ENCODE measurements at places on chromosomes 12 and 14. TPM values are rescaled to one million over a fixed set of nuclear protein-coding genes. Genes with fewer than 3 reads are reported as not detected.

Gene APPL2
- total RNA-seq: 45.8 TPM

Gene HOXC10
- total RNA-seq: 0.71 TPM

Gene ANO6
- total RNA-seq: 28.8 TPM

Gene FOXG1
- not detected for total RNA-seq

DNA sequence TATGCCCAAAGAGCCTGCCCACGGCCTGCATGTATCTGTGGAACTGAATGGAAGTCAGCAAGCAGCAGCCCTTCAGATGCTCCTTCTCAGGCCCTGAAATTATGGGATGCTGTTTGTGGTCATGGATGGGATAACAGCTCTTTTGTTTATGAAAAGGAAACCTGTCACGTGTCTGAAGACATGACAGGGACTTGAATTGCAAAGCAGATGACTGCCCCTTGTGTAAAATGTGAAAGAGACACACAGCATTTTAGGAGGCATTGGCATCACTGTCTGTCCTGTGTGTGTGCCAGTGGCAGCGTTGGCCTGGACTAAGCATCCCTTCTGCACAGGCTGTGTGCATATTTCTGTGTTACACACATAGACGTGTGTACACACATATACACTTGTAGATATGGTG lies 192.1 kb downstream of the VRK1 start:
- DNase-seq: no peak

GRCh38 chr14:50999726-51000125 lies 55.4 kb upstream of the PYGL start:
- no peak for DNase-seq

DNA sequence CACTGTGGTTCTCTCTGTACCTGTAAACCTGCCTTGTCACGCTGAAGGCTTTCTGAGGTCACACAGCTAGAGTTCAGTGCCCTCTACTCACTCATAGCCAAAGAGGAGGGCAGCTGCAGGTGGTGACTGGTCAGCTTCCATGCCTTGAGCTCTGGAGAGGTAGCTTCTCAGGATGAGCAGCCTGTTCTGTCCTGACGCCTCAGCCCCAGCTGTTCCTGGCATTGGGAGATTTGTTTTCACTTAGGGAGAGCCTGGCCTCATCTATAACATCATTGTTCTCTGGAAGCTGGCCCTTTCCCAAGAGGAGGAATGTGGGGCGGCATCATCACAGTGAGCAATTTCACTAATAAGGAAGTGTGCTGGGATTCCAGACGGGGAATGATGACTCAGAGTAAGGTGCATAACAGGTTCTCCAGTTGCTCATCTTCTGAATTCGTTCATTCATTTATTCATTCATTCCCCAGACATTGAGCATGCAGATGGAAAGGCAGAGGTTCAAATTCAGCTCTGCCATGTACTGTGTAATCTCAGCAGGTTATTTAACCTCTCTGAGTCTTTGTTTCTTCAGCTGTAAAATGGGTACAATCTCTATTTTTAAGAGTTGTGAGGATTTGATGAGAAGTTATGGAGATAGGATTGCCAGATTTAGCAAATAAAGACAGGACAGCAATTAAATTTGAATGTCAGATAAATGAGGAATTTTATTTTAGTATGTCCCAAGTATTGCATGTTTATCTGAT lies 255.8 kb upstream of the CRY1 start:
- peak; percentile 83 for DNase-seq

GRCh38 chr12:27657296-27657695 lies 39.0 kb upstream of the REP15 start:
- DNase-seq: no peak

DNA sequence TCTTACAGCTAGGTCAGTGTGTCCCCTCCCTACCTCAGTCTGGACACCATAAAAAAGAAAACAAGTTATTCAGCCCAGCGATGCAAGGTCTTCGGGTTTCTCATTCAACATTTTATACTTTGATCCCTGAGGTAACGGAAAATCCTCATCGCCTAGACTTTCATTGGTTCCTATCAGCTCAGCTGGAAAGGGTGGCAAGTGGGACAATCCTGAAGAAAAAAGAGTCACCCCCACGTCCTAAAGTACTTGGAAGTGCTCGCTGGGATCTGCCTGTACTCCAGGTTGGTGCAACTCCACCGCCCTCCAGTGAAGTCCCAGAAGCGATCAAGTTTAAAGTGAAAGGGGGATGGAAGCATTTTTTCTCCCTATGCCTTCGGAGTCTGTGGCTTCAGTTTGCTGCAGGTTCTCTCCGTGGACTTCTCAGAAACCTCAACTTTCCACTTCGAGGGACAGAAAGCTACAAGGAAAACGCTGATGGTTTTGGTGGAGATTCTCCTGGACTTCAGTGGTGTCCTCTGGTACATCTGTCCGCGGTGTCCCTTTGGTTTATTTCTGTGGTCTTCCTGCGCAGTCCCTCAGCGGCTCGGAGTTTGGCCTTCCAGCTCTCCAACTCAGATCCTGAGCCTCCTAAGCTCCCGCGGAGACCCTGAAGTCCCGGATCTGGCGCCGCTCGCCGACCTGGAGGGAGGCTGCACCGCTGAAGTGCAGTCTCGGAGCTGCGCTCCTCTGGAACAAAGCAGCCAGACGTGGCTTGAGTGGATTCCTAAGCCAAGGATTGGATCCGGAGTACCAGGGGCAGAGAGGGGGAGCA lies 1.8 kb upstream of the LRFN5 start:
- no peak for DNase-seq

GRCh38 chr14:32102152-32102787 lies 25.2 kb downstream of the ARHGAP5 start:
- DNase-seq: no peak

GRCh38 chr12:53099071-53099882 lies 1.8 kb downstream of the IGFBP6 start:
- peak; percentile 87 for DNase-seq

- no peak for DNase-seq
These were observed 46.7 kb downstream of the GXYLT1 start for GRCh38 chr12:42097971-42098370.

DNA sequence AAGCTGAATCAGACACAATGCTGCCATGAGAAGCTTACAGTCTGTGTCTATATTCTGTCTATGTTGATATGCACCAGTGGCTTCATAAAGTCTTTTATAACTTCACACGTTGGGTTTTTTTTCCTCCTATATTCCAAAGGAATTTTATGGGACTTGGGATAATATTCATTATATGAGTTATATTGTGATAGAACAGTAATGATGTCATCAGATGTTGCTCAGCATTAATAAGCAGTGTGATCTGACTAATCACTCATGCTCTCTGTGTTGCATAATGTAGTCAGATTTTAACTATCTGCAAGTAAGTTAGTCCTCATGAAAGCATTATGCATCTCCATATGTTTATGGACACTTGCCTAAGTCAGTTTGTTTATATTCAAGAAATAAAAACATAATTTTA lies 159.6 kb downstream of the PLCZ1 start:
- DNase-seq: no peak

DNA sequence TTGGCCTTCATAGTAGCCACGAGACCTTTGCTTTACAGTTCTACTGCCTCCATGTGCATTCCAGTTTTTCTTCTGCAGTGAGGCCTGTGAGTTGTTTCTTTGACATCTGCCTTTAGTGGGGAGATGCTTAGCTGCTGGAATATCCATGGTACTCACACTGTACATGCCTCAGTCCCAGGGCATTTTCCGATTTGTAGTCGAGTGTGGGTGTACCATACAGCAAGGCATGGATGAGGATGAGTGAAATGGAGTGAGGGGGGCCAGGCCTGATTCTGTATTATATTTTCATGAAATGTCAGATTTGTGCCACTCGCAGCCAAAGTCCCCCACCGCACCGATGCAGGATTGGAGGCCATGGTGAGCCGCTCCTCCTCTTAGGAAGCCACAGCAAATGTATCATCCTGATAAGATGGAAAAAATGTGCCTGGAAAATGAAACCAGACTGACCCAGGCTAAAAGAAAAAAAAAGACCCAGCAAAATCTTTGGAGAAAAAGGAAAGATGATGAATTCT lies 173.0 kb downstream of the ADGRD1 start:
- no peak for DNase-seq

DNA sequence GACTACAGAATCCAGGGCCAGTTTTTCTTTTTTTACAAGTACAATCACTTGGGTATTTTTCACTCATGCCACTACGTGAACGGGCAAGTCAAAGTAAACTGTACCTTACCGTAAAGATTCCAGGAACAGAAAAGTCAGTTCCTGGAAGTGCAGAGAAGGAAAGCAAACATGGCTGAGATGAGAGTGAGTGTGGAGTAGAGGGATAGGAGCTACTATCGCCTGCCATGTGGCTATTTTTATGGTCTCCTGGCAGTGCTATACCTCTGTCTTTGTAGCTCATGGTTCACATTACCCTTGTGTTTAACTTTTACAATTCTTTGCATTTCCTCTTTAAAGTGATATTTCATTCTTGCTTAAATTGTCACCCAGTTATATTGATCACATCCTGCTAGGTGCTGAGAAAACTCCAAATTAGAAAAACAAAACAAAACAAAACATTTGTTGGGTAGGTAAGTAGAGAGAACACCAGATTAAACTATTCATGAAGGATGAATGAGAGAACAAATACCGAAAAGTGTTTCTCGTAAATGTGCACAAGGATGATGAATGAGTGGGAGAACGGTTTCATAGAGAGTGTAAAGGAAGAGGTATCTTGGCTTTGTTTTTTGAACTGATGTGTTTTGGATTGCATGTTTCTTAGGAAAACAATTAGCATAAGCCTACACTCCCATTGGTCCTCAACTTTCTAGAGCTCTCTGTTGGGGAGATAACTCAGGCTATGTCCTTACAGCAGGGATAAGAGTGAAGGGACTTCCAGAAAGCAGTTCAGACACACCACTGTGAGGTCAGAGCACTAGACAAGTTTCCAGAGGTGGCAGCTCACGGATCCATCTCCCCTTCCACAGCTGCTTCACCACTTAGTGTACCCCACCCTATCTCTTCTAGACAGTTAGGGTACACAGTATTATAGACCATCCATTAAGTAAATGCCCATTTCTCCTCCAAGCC lies 163.7 kb downstream of the IPO8 start:
- no peak for DNase-seq
